ENCODE measurements at places on chromosomes 7 and 10.

DNA sequence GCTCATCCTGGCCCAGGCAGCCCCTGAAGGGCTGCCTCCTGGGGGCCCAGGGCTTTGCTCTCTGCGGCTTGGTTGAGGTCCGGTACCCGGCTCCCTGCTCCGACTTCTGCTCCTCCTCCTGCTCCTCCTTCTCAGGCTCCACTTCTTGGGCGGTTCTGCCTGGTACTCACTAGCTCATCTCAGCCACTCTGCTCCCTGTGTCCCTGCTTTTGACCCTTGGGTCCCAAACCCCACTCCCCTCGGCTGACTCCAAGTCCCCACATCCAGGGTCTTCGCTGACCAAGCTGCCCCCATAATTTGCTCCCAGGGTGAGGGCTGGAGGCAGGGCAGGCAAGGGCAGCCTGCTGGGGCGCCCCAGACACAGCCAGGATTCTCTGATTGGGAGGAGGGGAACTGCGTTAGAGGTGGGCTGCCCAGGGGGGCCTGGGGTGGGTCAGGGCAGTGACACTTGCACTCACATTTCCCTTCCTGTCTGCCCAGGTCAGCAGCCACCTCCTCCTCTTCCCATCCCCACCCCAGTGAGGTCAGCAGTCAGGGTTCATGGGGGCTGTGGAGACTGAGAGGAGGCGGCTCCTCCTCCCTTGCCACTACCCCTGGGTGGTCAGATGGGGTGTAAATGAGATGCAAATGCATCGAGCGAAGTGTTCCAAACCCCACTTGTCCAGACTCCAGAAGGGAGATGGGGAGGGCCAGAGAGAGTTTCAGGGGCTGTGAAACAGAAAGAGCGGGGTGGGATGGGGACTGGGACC, 2.2 kb downstream of the SMARCD3 start:
- DNase-seq = no peak

DNA sequence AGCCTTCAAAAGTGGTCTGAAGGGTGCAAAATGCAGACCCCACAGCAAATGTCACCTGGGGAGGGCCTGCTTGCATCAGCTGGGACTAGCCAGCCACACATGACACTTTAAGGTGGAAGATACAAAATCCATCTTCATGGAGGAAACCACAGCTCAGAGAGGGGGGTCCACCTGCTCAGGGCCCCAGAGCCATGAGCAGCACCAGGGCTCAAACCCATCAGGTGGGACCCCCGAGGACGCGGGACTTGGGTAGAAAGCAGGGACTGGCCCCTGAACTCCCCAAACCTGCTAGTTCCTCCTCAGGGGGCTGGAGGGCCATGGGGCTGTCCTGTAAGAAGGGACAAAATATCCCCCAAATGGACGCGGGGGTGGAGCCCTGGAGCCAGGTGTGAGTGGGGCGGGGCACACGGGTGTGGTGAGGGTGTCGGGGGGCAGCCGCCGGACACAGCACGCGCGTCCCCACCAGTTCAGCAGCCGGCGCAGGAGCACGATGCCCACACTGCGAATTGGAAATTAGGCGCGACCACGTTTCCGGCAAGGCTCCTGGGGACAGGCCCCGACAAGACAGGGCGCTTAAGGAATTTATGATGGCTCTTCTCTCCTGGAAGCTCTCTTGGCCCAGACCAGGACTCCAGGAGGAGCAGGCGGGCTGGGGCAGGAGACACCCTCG, 8.0 kb downstream of the PDGFA start:
- DNase-seq = no peak

- DNase-seq = no peak
Measured at GRCh38 chr7:3003936-3004335, 39.7 kb downstream of the CARD11 start.

- no peak for DNase-seq
Measured at GRCh38 chr10:119754936-119755335, 29.1 kb downstream of the INPP5F start.

GRCh38 chr7:35465791-35466336, 212.0 kb upstream of the TBX20 start:
- DNase-seq = no peak

DNA sequence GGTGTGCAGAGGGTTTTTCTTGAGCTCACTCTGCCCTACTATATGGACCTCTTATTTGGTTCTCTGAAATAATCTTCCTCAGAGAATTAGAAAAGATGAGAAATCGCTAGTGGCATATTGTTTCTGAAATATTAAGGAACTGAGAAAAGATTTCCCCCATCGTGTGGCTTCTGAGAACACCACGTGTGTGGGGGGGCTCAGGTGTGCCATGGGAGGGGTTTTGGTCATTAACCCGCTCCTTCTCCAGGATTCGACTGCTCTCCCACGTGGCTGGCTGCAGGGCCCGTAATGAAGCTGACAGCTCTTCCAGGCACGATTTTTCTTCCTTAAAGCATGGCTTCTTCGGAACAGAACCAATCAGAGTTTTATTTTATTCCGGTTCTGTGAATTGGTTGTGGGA, 67.7 kb downstream of the XRCC2 start:
- no peak for DNase-seq

DNA sequence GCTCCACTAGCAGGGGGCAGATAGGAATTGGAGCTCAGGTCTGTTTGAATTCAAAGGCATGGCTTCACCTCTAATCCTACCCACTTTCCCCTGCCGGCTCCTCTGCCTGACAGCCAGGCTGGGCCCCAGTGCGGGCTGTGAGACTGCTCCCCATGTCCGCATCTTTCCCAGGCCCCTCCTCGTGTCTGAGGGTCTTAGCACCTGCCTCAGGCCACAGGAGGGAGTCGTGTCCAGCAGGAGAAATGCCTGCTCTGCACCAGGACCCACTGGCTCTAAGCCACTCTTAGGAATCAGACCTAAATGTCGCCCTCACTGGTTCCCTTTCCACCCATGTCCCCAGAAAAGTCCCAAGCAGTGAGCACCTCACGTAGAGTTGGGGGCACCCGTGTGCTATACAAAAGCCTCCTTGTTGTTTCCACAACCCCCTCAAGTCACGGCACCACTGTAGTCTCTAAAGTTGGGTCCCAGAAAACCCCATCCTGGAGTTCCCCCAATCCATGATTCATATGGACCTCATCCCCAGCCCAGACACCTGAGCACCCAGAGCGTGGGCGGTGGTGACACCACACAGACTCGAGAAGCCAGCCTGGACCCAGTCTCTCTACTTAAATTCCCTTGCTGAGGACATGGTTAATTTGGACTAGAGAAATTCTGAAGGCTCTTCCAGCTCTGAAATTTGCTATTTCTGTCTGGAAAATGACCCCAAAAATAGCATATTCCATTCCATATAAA, 466.4 kb upstream of the ZMIZ1 start:
- DNase-seq = peak; percentile 16

GRCh38 chr7:55086413-55087201, 67.8 kb downstream of the EGFR start:
- no peak for DNase-seq

DNA sequence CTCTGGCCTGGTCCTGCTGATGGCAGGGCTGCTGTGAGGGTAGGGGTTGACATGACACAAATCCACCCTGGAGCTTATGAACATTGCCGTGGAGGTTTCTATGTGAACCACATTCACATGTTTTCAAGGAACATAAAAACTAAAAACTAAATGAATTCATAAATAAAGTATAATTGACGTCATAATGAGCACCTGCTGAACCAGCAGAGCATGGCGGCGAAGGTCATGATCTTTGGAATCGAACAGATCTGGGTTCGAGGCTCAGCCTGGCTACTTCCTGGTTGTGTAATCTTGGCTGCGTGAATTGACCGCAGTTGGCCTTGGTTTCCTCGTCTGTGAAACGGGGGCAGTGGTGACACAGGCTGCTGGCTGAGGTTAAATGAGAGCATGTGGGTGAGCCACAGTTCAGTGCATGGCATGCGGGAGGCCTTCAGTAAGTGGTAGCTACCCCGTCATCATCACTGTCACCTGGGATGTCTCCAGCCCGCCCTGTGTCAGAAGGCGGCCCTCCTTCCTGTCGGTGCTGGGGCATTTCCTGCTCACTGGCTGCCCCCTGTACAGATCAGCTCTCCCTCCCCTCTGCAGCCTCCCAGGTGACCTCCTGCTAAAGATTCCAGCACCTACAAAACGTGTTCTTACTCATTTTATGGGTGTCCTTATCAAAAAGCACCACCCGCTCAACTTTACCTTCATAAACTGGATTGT, 190.3 kb upstream of the SHH start:
- no peak for DNase-seq

DNA sequence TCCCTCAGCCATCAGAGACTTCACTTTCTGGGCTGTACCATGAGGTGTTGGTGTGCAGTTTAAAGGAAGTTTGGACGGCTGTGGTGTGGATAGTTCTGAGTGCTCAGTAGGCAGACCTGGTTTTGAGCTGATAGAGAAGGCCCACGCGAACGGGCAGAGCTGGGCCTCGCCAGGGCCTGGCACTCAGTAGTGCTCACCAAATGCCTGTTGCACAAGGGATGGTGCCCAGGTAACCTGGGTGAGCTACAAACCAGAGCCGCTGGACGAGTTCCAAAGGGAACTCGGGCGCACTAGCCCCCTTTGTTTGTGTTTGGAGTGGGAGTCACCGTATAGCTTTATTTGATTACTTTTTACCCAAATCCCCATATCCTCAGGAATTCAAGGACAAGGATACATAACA, 95.5 kb downstream of the LHPP start:
- no peak for DNase-seq

DNA sequence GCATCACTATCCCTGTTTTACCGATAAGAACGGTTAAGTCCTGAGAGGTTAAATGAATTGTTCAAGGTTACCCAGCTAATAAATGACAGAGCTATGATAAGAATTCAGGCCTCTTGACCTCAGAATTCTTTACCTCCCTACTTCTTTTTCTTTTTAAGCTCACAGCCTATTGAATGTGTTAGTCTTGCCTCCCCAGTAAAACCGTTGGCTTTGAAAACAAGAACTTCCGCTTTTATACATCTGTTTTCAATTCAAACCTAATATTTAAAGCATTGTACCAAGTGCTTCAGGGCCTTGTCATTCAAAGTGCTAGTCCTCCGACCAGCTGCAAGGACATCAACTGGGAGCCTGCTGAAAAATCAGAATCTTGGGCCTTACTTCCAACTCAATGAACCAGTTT, 15.6 kb downstream of the SEC31B start:
- DNase-seq = no peak

DNA sequence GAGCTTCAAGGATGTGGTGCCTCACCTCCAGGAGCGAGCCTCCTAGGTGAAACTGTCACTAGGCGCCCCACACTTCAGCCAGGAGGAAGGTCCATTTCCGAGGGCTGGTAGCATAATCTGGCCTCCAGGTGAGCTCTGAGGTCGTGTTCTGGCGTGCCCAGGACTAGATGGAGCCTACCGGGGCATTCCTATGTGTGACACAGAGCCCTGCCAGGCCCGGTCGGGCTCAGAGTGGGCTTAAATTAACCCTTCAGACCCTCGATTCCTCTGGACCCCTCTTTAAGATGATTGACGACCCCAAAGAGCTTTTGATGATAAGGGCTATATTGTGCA, 233.1 kb downstream of the EBF3 start:
- DNase-seq = no peak

DNA sequence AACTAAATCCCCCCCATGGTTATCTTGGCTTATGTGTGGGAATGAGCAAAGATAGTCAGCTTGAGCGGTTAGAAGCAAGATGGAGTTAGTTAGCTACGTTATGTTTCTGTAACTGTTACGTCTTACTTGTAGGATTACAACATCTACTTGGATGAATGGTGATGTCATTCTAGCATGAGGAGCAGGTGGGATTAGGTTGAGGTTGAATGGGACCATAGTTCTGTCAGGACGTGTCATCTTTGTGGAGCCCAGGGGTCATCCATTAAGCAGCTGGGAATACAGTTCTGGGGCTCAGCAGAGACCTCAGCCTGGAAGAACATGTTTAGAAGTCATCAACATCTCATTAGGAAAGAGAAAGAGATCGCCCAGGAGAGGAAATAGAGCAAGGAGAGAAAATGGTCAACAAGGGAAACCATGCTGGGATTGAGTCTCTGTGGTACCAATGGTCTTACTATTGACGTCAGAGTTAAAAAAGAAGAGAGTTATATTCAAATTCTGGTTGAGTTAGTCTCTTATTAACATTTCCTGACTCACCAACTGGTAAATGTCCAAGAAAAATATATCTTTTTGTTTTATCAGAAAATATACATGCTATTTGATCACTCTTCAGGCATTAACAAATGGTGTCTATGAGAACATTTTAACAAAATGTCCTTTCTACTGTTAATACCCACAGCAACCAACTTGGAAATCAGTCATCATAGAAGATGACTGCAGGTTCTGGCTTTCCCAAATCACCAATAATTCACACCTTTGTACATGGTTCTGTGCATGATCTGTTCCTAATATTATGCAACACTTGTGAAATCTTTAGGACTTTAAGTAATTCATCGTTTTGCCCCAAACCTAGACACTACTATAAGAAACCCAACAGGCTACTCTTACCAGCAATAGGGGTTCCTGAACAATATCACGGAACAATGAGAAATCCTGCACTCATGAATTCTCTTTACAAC, 96.9 kb downstream of the KIAA1217 start:
- DNase-seq = no peak

- no peak for DNase-seq
Measured at GRCh38 chr7:101628522-101628921, 574 bp downstream of the MYL10 start.

GRCh38 chr10:93181271-93182048, 107.8 kb downstream of the CYP26A1 start:
- DNase-seq = no peak

DNA sequence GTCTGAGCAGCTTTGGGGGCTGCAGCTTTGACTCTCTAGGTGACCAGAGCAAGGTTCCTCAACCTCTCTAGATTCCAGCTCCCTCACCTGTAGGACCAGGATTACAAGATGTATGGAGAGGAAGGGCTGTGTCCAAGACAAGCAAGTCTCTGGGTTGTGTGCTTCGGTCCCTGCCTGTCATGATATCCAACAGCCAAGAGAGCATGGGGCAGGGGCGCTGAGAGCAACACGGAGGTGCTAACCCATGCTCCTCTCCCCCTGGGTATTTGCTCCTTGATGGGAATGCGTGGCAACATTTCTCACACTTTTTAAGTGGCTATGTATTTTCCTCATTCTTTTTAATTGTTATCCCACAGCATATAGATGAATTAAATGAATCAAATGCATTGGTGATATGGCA, 10.3 kb downstream of the CDHR1 start:
- no peak for DNase-seq

DNA sequence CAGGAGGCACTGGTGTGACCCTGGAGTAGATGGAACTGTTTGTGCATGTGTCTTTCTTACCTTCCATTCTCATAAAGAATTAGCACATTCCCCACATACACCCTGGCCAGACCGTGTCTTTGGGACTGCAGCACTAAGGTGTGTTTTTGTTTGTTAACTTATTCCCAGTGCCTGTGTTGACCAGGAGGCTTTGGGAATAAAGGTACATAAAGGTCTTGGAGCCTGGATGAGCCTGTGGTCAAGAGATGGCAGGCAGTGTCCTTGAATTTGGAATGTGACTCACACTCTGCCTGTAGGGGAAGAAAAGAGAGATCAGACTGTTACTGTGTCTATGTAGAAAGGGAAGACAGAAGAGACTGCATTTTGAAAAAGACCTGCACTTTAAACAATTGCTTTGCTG, 137.6 kb downstream of the LYZL1 start:
- DNase-seq = no peak
